ENCODE measurements at places on chromosomes 1 and 21. TPM values are rescaled to one million over a fixed set of nuclear protein-coding genes. Genes with fewer than 3 reads are reported as not detected.

Gene TFF3
- not detected for total RNA-seq

Gene ADAM30
- not detected for total RNA-seq

Gene TRAF3IP3
- total RNA-seq, result not detected

Gene LCE1D
- total RNA-seq, result not detected

Gene SPSB1
- total RNA-seq, result 8.2 TPM

Gene TMEM269
- total RNA-seq, result 0.17 TPM

Gene RPTN
- total RNA-seq, result not detected

Gene PCP4
- not detected for total RNA-seq

Gene FLG2
- not detected for total RNA-seq

Gene PBXIP1
- 11.3 TPM for total RNA-seq

Gene PRDM16
- total RNA-seq, result not detected

Gene EDN2
- total RNA-seq, result 0.66 TPM

Gene FCRL2
- total RNA-seq, result not detected

Gene PADI1
- 0.58 TPM for total RNA-seq

Gene LCE2C
- not detected for total RNA-seq

Gene IL6R
- 41.0 TPM for total RNA-seq

Gene PTPRC
- not detected for total RNA-seq

Data from MCF 10A (cell line).